Fibroblast of lung (primary cell): ENCODE measurements at places on chromosomes 11 and 22. TPM values are rescaled to one million over a fixed set of nuclear protein-coding genes. Genes with fewer than 3 reads are reported as not detected.

GRCh38 chr11:123507043-123507442, 77.0 kb downstream of the GRAMD1B start:
- no peaks in the 10 kb centered on the region for H3K27me3 ChIP-seq
- H3K36me3 ChIP-seq = no peaks in the 10 kb centered on the region
- H3K4me3 ChIP-seq = no peak overlapping the region

GRCh38 chr11:1218256-1218787, 4.5 kb upstream of the MUC5B start:
- no peak for DNase-seq
- H3K4me3 ChIP-seq = no peak overlapping the region
- no peak overlapping the region for H3K27ac ChIP-seq

GRCh38 chr22:24128021-24128420, 53.3 kb upstream of the SUSD2 start:
- no peaks in the 10 kb centered on the region for H3K27me3 ChIP-seq
- H3K4me3 ChIP-seq = no peak overlapping the region
- no peak overlapping the region for H3K27ac ChIP-seq
- no peaks in the 10 kb centered on the region for H3K36me3 ChIP-seq
- DNase-seq = no peak

GRCh38 chr11:66151273-66151672, 81.2 kb downstream of the PACS1 start:
- no peak overlapping the region for H3K4me3 ChIP-seq
- no peaks in the 10 kb centered on the region for H3K36me3 ChIP-seq
- H3K4me1 ChIP-seq = no peaks in the 10 kb centered on the region

DNA sequence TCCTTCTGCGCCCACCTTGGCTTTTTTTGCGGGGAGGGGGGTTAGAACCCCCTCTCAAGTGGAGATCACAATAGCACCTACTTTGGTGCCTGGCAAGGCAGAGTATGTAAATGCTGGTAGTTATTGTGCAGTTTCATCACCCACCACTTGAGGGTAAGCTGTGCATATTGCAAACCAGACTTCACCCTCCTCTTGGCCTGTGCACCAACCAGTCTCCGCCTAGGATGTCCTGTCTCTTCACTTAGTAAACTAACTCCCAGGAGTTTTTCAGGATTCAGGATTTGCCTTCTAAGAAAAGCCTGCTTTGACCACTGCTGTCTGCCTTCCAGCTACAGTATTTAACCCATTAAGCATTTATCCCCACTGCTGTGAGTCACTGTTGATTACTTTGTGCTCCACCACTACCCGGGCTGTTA, 2.0 kb upstream of the UBXN1 start:
- no peaks in the 10 kb centered on the region for H3K27me3 ChIP-seq
- peaks cover 7% of the 10 kb centered on the region for H3K36me3 ChIP-seq
- peak overlapping the region; percentile 48 for H3K27ac ChIP-seq
- H3K4me3 ChIP-seq = no peak overlapping the region
- peak; percentile 77 for DNase-seq

DNA sequence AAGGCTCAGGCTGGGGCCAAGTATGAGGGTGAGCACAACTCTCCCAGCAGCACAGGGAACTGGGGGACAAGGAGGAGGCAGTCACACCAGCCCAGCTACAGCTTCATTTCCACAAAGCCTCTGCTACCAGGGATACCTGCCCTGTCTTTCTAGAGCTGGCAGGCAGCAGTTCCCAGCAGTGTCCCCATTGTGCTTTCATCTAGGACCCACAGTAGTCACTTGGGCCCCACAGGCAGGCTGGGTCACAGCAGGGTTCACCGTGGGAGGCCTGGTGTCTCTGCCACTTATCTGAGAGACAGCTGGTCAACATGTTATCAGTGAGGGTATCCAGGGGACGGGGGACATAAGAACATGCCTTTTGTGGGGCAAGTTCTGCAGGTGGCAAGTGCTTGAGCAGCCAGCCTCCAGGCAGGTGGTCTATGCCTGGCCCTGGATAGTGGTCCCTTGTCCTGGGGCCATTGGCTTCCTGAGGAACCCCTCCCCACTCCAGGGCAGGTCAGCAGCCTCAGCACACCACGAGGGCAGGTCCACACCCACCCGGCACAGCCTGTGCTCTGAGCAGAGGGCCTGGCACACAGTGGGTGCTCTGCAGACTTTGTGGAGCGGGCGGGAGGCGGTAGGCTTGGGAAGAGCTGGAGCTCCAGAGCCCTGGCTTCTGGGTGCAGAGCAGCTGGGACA, 29.9 kb downstream of the GNAZ start:
- H3K36me3 ChIP-seq = no peaks in the 10 kb centered on the region
- no peak overlapping the region for H3K27ac ChIP-seq
- no peaks in the 10 kb centered on the region for H3K4me1 ChIP-seq
- H3K27me3 ChIP-seq = no peaks in the 10 kb centered on the region

DNA sequence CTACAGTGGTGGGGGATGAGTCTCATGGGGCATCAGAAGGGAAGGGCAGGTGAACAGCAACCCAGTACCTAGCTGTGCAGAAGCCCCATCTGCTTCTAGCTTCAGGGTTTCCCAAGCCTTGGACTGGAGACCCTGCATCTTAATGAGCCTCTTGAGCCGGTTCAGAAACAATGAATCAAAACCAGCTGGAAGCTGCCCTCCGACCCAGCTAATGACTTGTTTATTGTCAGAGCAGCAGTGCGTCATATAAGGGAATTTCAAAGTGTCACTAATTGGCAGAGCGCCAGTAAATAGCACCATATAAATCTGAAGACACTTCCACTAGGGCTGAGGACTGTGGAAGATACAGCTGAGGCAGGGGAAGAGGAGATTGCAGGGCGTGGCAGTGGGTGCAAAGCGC, 57.5 kb downstream of the RPUSD4 start:
- H3K27ac ChIP-seq = peak overlapping the region; percentile 42
- no peak overlapping the region for H3K4me3 ChIP-seq
- peak; percentile 83 for DNase-seq
- H3K27me3 ChIP-seq = peaks cover 7% of the 10 kb centered on the region
- H3K36me3 ChIP-seq = no peaks in the 10 kb centered on the region

DNA sequence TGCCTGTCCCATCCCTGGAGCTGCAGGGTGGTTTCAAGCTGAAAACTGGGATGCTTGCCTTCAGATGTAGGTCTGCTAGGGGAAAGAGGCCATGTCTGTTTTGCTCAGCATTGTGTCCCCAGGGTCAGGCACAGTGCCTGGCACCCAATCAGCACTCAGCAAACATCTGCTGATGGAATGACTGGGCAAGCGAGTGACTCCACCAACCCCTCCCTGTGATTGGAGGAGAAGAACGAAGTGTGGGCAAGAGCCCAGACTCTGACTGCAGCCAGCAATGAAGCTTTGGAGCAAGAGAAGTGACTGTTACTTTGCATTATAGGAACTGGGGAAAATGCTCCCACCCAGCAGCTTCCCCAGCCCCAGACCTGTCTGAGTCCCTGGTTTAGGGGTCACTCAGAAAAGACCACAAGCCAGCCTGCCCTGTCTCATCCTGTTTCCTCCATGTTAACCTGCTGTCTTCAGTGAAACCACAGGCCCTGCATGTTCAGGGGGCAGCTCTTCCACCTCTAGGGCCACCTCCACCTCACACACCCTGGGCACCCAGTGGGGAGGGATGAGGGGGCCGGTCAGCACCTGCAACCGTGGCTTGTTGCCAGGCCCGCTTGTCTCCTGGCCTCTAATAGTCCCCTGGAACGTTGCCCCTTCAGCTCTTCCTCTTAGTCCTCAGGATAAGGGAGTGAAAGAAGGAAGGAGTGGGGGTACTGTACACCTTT, 147.4 kb downstream of the TRIM29 start:
- no peak overlapping the region for H3K27ac ChIP-seq
- H3K4me1 ChIP-seq = no peaks in the 10 kb centered on the region
- no peak overlapping the region for H3K4me3 ChIP-seq

DNA sequence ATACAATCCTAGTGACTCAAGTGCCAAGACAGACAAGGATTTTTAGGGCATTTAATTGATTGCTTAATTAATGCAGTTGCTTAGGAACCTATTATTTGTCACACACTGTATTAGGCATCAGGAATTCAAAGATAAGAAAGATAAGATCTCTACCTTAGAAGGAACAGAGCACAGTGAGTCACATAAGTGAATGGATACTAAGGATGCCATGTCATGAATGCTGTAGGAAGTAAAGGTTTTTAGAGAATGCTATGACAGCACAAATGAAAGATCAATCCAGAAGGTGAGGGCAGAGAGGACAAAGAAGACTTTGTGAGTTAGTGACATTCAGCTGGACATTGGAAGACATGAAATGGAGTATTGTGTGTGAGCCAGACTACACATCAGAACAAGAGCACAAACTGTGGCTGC, 147.9 kb upstream of the DDI1 start:
- peak; percentile 47 for DNase-seq
- no peak overlapping the region for H3K4me3 ChIP-seq
- no peaks in the 10 kb centered on the region for H3K36me3 ChIP-seq
- H3K4me1 ChIP-seq = no peaks in the 10 kb centered on the region
- H3K27me3 ChIP-seq = no peaks in the 10 kb centered on the region
- no peak overlapping the region for H3K27ac ChIP-seq

Gene TALDO1
- 99.4 and 150 TPM in 2 replicates for total RNA-seq

Gene OR8A1
- total RNA-seq = not detected in 2 replicates

DNA sequence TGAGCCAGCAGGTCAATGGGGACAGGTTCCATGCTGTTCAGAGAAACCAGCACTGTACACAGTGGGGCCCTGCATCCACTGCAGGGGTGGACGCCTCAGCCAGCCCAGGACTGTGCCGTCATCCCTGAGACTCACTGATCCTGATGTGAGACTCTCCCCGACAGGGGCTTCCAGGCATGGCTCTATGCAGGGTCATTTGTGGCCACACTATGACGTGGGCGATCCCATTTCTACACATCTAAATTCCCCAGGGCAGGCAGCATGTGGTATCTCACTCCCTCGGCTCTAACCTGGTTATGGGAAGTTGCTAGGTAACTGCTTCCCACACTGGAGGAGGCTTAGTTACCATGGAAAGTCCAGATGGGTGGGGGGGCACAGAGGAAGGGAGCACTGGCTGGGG, 14.2 kb upstream of the FAM83F start:
- H3K36me3 ChIP-seq = no peaks in the 10 kb centered on the region
- no peak overlapping the region for H3K27ac ChIP-seq
- no peak overlapping the region for H3K4me3 ChIP-seq
- no peaks in the 10 kb centered on the region for H3K4me1 ChIP-seq
- DNase-seq = no peak
- H3K27me3 ChIP-seq = no peaks in the 10 kb centered on the region

GRCh38 chr11:102111011-102111786, 952 bp downstream of the YAP1 start:
- peak overlapping the region; percentile 94 for H3K27ac ChIP-seq
- peak overlapping the region; percentile 76 for H3K4me3 ChIP-seq
- peaks cover 18% of the 10 kb centered on the region for H3K4me1 ChIP-seq
- peak; percentile 88 for DNase-seq

Gene FXYD2
- 0.33 and 0.51 TPM in 2 replicates for total RNA-seq

DNA sequence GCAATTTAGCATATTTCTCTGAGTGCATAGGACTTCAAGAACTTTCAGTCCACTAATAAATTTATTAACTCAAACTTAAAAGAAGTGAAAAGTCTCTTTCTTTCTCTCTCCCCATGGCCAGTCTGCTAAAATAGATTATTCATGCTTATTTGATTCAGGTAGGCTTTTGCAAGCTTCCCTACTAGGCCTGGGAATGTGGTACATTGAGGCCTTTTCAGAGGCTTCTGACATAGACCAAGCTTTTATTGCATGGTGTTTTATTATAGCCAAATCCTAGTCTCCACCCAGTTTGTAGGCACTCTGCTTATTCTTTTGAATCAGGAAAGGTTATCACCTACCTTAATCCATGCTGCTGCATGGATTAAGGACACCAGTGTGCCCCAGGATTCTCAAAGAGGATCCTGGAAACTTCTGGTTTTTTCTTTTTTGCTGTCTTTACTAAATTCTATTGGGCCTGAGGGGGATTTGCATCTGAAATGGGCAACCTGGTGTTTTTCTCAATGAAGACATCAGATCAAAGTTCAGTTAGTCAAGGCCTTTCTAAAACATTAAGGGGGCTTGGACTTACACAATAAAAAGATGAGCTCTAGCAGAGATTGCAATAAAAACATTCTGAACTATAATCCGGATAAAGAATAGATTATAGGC, 92.2 kb downstream of the ELP4 start:
- no peaks in the 10 kb centered on the region for H3K36me3 ChIP-seq
- H3K27me3 ChIP-seq = no peaks in the 10 kb centered on the region
- DNase-seq = no peak
- H3K27ac ChIP-seq = no peak overlapping the region
- no peaks in the 10 kb centered on the region for H3K4me1 ChIP-seq
- no peak overlapping the region for H3K4me3 ChIP-seq

Gene IGSF22
- total RNA-seq = under 0.01 TPM in 2 replicates

- no peaks in the 10 kb centered on the region for H3K36me3 ChIP-seq
- peaks cover 11% of the 10 kb centered on the region for H3K27me3 ChIP-seq
- DNase-seq = no peak
- H3K27ac ChIP-seq = no peak overlapping the region
- H3K4me3 ChIP-seq = no peak overlapping the region
Measured at GRCh38 chr11:57473285-57473841, 13.0 kb downstream of the RTN4RL2 start.

- DNase-seq = no peak
- H3K4me1 ChIP-seq = peaks cover 3% of the 10 kb centered on the region
- H3K27me3 ChIP-seq = no peaks in the 10 kb centered on the region
- no peaks in the 10 kb centered on the region for H3K36me3 ChIP-seq
- H3K27ac ChIP-seq = no peak overlapping the region
Measured at GRCh38 chr11:102263379-102264003, 53.8 kb upstream of the BIRC3 start.

- H3K4me1 ChIP-seq = peaks cover 3% of the 10 kb centered on the region
- H3K27me3 ChIP-seq = no peaks in the 10 kb centered on the region
- H3K27ac ChIP-seq = no peak overlapping the region
- H3K36me3 ChIP-seq = peaks cover 10% of the 10 kb centered on the region
- peak; percentile 27 for DNase-seq
Measured at GRCh38 chr11:6402561-6402981, 12.3 kb downstream of the SMPD1 start.

DNA sequence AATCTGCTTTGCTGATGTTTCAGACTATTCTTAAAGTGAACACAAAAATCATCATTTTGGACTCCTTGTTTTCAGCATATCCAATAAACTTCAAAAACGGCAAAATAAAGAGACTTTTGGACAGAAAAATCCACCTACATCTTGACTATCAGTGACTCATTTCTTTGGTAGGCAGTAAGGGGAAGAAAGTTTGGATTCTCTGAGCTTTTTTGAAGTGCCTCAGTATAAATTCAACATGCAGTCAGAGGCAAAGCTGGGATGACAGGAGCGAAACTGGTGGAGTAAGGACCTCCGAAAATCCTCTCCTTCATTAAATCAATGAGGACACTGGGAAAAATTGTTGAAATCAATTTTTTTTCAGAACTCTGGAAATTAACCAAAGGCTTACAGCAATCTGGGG, 29.7 kb downstream of the EFCAB6 start:
- no peaks in the 10 kb centered on the region for H3K36me3 ChIP-seq
- H3K4me1 ChIP-seq = no peaks in the 10 kb centered on the region
- no peak overlapping the region for H3K4me3 ChIP-seq
